ENCODE measurements at places on chromosomes 6 and 20.
A peak's percentile ranks its signal among the peaks of the same experiment; 100 is the strongest.

- no peak for DNase-seq
Measured at GRCh38 chr6:43125119-43125518, 46.0 kb upstream of the SRF start.

- no peak for DNase-seq
Measured at GRCh38 chr6:25065666-25066065, 129.9 kb upstream of the RIPOR2 start.

DNA sequence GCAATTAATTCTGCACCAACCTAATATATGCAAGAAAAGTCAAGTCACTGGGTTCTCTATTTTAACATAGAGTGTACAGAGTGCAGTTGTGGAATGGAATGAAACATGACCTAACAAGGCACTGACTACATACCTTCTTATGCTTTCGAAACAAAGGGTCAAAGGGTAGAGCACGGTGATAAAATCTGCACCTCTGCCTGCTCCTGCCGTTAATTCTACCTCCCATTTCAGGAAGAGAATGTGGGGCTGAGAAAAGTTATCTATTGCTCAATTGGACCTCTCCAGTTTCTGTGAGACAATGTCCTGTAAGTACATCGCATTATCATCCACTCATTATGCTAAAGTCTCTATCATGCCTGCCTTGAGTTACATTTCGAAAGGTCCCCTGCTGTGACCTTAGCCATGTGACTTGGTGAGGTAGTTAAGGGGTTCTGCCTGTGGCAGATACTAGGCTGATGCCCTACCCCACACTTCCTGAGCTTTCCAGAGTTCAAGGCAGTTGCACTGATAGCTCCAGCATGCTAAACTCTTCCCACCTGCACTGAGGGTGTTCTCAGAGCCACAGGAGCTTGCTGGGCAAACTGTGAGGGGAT, 14.0 kb upstream of the MOCS1 start:
- no peak for DNase-seq

DNA sequence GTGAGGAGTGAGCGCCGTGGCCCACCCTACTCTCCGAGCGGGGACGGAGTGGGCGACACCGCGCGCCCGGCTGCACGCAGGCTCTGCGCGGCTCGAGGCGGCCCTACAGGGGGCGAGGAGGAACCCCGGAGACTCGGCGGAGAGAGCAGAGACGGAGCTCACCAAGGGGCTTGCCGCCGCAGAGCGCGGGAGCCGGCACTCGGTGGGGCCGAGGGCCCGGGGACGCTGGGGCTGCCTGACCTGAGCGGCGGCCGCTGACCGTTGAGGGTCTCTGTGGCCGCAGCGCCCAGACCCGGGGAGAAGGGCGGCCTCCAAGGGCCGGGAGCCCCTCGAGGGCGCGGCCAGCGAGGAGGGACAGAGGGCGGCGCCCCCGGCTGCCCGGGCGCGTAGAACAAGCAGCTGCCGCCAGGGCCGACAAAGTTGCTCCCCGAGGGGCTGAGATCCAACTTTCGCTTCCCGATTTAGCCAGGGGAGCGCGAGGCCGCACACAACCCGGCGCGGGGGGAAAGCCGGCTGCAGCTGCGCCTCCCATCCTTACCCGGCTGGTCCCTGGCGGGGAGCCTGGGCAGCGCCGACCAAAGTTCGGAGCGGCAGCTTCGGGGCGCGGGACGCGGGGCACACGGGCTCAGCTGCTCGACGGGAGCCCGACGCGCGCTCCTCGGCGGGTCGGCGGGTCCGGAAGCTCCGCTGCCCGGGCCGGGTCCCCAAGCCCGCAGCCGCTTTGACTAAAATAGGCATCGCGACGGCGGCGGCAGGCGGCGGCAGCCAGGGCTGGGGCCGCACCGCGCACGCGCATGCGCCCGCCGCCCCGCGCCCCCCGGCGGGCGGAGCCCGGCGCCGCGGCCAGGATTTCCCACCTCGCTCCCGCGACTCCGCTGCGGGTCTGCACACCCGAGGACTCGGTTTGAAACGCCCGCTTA, 43.1 kb downstream of the POPDC3 start:
- DNase-seq = no peak

- DNase-seq = no peak
Measured at GRCh38 chr6:89566930-89567629, 71.5 kb downstream of the LYRM2 start.

DNA sequence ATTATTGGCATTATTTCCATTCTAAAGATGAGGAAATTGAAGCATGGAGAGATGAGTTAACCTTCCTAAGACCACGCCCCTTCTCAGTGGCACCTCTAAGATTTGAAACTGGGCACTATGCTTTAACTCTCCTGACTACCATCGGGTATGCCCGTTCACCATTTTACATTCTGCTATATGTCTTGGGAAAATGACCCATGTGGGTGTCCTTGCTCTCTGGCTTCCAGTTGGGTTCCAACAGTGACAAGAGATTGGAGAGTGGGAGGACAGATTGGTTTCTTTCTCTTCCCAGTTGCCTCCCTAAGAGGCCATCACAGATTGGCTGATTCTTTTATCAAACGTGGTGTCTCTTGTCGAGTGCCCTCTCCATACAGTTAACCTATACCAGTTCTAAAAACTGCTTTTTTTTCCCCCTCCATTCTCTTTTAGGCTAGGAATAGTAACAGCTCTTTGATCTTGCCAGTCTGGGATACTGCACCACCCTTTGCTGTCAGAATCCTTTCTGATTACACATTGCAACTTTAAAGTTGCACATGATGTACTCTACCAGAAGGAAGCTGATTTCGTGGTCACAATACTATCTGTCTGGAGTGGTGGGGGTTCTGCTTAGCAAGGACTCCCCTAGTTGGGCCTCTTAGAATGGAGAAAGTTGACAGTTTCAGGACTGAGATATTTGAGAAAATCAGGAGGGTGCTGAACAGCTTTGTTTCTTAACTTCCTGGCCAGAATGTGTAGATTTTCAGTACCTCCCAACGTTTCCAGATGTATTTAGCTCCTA, 88.0 kb upstream of the ELOVL5 start:
- DNase-seq = no peak

DNA sequence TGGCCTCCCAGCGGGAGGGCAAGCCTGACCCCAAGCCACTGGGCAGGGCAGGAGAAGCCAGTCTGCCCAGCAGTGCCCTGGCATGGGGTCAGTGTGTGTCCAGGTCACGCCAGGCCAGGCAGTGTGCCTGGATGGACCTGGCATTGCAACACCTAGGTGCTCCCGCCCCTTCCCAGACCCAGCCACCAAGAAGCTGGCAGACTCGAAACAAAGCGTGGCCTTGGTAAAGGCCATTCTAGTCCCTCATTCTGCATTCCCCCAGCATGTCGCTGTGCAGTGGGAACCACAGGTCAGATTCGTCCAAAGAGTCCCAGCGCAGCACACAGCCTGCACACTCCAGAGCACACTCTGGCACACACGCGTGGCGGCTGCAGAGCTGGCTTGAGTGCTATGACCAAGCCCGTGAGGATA, 19.3 kb upstream of the APMAP start:
- no peak for DNase-seq

DNA sequence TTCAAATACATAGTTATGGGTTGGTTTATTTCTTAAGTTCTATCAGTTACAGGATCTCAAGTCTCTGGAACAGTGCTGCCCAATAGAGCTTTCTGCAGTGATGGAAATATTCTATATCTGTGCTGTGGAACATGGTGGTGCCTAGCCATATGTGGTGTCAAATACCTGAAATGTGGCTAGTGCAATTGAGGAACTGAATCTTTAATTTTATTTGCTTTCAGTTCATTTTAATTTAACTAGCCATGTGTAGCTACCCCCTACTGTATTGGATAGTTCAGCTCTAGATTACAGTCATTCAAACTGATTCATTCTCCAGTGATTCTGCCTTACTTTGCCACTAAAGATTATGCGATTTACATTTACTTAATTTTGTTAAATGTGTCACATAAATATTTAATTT, 503.2 kb downstream of the CDKAL1 start:
- no peak for DNase-seq

DNA sequence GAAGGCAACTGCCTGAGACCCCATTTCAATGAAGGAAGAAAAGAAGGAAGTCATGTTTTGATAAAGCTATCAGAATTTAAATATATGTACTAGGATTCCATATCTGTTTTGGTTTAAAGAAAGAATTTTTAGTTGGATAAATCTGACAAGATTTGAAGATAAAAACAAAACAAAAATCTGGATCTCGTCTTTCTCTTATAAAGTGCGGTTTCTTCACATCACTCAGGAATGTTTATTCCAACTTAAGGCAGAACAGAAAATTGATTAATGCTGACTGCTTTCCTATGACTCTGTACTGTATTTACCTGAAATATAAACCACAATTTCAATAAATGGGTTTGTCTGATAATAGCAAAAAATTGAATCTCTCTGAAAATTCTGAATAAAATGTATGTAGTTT, 439.7 kb downstream of the RFPL4B start:
- DNase-seq = no peak

- DNase-seq = no peak
Measured at GRCh38 chr6:753486-753885, 60.5 kb upstream of the EXOC2 start.

- DNase-seq = no peak
Measured at GRCh38 chr6:20770773-20771172, 236.5 kb downstream of the CDKAL1 start.

DNA sequence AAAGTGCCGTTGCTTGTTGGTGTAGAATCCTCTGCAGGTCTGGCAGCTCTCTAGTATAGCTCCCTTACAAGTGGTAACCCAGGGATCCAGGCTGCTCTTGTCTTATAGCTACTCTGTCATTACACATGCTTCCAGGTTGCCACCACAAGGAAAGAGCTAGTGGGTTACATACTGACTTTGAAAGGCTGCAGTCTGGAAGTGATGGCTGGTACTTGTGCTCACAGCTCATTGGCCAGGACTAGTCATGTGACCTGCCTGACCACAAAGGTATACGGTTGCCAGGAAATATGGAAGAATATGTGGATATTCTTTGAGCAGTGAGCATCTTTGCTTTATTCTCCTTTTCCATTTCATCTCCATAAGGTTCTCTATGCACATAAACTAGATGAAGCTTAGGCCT, 46.0 kb downstream of the RREB1 start:
- DNase-seq = no peak

GRCh38 chr20:10672624-10673127, 1.1 kb downstream of the JAG1 start:
- DNase-seq = peak; percentile 45

DNA sequence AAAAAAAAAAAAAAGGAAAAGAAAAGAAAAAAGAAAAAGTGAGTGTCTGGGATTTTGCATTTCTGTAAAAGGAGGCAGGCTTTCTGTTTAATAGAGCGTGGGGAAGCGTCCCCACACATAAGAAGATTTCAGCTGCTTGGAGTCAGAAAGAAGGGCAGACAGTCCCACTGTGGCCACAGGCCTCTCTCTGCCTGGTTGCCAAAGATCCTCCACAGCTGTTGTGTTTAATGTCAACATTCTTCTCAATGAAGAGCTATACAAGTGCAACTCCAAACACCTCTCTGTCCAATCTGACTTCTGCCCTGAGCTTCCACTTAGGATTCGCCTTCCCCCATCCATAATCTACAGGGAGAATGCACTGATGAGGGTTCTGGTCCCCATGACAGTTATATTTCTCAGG, 64.3 kb upstream of the MLN start:
- DNase-seq = no peak

DNA sequence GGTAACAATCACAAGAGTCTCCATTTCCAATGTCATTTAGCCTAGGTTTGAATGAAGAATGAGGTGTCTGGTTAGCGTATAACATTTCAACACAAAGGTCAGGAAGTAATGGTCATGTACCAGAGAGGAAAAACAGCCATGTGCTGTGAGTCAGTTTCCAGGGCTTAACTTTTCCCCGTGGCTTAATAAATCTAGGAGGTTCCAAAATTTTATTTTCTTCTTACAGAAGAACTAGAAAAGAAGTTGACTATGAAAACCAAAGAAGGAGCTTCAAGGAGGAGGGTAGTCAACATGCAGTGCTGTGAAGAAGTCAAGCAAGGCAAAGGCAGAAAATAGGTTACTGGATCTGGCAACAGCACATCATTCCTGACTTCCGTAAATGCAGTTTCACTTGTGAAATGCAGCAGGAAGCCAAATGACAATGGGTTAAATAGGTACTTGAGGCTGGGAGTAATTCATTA, 8.4 kb upstream of the GABRR2 start:
- DNase-seq = no peak

- DNase-seq = no peak
Measured at GRCh38 chr6:30893001-30893591, 8.8 kb downstream of the DDR1 start.

DNA sequence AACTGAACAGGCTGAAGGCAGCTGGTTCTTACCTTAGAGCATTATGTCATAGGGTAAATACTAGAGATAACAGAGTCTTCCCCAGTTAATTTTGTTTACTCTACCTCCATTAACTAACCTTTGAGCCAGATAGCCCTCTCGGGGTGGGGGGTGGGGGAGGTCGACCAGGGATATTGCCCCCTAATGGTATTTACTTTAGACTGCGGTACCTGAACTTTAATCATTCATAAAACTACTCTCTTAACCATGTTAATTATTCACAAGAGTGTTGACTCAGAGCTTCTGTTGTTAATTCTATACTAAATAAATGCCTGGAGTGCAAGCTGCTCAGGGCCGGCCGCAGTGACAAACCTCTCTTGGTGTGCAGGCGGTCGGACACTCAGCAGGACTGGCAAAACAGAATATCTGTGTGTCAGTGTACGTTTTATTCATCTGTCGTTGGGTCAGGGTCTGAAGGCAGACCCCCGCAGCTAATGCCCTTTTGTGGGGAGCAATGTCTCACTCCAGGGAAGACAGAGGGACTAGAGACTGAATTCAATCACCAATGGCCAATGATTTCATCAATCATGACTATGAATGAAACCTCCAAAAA, 152.4 kb upstream of the COL21A1 start:
- DNase-seq = no peak

DNA sequence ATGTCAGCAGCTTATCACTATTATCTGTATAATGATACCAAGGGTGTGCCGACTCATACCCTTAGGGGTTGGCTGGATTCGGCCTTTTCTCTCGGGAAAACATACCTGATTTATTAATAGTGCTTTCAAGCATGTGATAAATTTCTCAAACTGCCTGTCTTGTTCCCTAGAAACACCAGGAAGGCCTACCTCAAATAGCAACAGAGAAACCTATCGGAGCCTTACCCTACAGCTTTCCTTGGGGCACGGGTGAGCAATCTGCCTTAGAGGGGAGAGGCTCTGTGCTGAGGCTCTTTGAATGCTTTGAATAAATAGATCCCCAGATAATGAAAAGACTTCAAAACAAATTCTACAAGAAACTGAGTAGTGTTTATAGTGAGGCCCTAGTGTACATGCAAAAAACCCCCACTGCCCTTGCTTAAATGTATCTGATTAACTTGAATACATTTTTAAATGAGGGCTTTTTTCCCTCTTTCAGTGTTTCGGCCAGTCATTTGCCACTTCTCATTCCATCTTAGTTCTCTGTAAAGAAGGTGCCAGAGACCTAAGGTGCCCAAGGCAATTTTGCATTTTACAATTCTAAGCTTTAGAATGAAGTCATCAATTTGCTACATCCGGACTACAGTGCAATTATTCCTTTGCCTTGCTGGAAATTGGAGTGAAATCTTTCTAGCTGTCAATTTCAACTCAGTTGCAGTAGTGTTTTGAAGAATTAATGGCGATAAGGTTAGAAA, 320.1 kb downstream of the ESR1 start:
- DNase-seq = no peak

Measured in stimulated activated CD8-positive, alpha-beta memory T cell treated with anti-CD3 and anti-CD28 coated beads, Interleukin-7, amount 100 ng/mL, for 48 hours (primary cell).